ENCODE measurements at places on chromosomes 5 and 9.
A peak's percentile ranks its signal among the peaks of the same experiment; 100 is the strongest.

GRCh38 chr5:164597293-164597900 is 1092.0 kb downstream of the MAT2B start:
- DNase-seq = no peak

DNA sequence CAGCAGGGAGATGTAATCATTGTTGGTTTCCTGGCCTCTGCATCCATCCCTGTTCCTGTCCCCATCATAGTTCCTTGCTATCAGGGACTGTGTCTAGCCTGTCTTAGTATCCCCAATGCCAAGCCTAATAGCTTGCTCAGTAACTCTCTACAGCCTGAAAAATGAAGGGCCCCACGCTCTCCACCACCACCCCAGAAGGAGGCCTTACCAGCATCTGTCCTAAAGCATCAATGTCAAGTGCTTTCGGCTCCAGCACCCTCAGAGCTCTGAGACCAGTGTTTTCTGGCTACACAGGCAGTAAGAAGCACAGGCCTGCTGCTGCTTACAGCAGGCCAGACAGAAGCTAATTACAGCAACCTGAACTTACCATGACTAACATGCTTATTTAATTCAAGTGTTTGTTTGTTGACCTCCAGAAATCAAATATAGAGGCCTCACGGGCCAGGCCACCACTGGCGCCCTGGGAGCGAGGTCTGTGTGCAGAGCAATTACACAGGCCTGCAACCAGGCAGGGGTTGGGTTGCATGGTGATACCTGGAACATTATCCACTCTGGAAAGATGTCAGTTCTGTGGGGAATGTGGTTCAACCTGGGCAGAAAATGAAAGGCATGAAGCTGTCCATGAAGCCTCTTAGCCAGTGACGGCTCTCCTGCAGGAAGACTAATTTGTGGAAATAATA is 124.3 kb downstream of the SLC1A3 start:
- no peak for DNase-seq

DNA sequence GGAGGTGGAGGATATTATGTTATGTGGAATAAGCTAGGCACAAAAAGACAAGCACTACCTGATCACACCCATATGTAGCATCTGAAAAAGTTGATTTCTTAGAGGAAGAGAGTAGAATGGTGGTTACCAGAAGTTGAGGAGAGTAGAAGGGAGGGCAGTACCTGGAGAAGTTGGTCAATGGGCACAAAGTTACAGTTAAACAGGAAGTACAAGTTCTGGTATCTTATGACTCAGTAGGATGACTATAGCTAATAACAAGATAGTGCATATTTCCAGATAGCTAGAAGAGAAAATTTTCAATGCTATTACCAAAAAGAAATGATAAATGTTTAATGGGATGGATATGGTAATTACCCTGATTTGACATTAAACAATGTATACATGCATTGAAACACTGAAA is 686.7 kb downstream of the ISL1 start:
- DNase-seq = no peak

DNA sequence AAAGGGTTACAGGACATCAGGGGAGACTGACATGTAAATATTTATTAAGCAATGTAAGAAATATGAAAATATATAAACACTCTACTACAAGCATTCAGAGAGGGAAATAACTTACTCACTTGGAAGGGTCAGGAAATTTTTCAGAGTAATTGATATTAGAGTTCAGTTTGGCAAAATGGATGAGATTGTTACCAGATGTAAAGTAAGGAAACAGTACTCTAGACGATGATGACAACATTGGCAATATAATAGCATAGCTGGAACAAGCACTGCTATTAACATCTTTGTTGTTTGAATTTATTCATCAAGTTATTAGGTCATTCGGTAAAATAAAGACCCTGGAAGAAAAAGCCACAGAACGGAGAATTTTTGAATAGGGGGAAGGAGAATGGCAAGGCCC is 49.1 kb downstream of the GNA14 start:
- DNase-seq = no peak

GRCh38 chr9:38415856-38416255 is 8.4 kb downstream of the IGFBPL1 start:
- no peak for DNase-seq

DNA sequence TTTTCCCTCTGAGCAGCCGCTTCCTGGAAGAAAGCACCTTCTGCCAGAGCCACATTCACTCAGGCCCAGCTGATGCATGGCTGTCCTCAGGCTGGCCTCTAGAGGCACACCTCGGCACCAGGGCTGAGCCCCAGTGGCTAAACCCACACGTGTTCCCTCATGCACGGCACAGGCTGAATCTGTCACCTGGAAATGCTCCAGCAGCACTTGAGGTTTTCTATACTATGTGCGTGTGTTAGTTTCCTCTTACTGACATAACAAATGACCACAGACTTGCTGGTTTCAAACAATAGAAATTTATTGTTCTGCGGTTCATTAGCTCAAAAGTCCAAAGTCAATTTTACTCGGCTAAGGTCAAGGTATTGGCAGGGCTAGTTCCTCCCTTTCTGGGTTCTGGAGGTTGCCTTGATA is 141.4 kb downstream of the LRRC70 start:
- no peak for DNase-seq

DNA sequence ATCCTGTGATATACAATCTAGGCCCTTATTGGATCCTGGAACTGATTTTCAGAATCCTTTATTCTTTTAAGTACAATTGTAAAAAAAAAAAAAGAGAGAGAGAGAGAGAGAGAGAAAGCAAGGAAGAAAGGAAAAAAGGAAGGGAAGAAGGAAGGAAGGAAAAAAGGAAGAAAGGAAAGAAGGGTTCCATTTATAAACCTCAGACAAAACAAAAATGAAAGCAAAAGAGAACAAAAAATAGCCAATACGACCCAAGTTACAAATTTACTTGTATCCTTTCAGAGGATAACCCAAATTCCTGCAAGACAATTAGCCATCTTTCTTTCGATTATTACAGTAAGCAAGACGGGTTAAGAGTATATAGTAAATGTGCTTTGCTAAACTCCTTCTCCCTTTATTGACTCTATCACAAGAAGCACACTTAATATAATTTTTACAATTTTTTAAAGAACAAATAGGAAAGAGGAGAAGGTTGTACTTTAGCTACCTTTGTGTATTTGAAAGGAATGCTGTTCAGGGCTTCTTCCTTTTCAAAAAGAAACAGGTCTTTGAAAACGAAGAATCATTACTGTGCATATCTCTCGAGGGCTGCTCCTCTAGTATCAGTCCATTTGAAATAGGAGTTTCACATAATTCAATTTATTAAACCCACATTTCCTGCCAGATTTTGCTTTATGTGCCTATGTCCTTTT is 543.3 kb downstream of the RAB3C start:
- no peak for DNase-seq

DNA sequence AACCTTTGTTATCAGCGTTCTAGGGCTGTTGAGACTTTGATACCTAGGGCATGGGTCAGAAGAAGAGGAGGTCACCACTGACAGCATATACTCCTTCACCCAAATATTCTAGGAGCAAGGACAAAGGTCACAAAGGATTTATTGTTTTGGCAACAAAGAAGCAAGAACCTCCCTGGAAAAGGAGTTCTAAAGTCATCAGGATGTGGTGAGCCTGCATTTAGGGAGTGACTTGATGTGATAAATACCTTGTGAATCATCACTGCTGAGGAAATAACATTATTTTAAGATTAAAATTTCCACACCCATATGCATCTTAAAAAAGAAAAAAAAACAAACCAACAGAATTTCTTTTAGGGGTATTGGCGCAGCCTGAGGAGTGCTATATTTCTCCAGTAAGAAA is 13.9 kb downstream of the IFNA1 start:
- no peak for DNase-seq

- DNase-seq = no peak
Measured at GRCh38 chr9:136079916-136080246, 15.2 kb downstream of the NACC2 start.

DNA sequence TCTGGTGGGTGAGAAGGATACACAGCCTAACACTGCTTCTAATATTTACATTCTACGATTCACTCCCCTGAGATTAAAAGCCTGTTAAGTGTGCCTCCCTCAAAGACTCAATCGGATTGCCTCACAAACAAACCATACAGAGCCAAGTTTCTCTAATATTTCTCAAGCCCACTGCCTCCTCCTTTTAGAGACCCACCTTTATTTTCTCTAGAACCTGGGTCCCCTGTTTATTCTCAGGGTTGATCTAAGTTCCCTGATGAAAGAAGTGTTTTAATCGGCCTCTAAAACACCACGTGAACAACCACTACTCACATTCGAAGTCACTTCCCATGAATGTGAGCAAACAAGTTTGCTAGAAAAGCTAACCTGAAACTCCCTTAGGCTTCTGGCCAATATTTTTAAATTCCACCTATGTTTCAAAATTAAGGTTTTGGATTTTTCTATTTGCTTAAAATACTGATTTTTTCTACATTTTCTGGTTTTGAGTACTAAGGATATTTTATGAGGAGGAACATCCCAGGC is 76.5 kb downstream of the GLIS3 start:
- DNase-seq = no peak

DNA sequence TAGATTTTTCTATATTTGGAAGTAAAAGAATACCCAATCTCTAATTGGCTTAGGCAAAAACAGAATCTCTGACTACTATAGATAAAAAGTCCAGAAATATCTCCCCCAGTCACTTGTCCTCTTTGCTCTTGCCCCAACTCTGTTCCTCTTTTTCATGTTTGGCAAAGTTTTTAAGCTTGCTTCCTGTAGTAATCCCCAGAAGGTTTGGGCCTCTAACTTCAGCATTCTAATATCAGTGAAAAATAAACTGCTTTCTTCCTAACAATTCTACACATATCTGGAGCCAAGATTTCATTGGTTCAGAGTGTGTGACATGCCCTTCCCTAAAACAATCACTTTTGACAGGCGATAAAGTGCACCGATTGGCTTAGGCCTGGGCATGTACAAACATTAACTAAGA is 1680.3 kb downstream of the MAT2B start:
- DNase-seq = no peak

- no peak for DNase-seq
Measured at GRCh38 chr5:98775246-98776065, 2.0 kb downstream of the RGMB start.

DNA sequence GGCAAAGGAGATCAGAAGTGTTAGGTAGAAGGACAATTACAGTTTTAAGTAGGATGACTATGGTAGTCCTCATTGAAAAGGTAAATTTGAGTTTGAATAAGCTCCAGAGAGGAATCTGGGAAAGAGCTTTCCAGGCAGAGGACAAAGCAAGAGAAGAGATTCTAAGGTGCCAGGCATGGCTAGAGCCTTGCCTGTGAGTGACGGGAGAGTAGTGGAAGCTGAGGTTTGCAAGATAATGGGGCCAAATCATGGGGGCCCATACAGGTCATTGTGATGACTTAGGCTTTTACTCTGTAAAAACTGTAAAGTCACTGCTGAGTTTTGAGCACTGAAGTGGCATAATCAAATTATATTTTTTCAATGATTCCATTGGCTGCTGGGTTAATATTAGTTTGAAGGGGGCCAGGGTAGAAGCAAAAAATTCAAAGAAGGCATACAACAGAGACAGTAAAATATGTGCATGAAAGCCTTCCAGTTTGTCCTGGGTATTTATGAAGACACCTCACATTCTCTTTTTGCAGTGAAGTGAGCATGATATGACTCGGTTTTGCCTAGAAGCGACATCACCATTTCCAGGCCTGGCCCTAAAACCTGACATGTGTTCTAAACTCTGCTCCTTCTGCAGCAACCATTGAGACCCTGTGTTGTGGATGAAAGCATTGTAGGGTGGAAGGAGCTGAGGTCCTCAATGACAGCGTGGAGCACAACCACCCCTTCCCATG is 279.8 kb upstream of the TNC start:
- DNase-seq = no peak

- DNase-seq = no peak
Measured at GRCh38 chr5:36630201-36631145, 24.1 kb downstream of the SLC1A3 start.

DNA sequence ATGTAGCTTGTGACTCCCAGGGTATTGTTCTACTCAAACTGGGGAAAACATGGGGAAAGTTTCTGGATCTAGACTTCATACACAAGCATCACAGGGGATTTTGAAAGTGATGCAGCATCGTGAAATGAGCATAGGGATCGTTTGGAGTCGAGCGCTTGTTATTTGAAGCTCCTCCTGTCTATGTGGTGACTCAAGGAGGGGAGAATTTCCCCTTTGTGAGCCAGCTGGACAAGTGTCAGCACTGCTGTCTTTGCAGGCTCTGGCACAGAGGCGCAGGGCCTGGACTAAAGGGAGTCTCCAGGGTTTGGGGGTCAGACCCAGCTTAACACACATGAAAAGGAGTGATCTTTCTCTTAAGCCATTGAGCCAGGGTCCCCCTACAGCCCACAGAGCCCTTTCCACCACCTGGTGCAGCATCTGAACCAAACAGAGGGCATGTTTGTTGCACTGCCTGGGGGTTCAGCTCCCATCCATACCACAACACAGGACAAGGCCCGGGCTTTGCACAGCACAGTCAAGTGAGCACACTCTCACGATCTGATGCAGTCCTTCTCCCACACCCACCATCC is 51.0 kb downstream of the IRF1 start:
- DNase-seq = peak; percentile 88

DNA sequence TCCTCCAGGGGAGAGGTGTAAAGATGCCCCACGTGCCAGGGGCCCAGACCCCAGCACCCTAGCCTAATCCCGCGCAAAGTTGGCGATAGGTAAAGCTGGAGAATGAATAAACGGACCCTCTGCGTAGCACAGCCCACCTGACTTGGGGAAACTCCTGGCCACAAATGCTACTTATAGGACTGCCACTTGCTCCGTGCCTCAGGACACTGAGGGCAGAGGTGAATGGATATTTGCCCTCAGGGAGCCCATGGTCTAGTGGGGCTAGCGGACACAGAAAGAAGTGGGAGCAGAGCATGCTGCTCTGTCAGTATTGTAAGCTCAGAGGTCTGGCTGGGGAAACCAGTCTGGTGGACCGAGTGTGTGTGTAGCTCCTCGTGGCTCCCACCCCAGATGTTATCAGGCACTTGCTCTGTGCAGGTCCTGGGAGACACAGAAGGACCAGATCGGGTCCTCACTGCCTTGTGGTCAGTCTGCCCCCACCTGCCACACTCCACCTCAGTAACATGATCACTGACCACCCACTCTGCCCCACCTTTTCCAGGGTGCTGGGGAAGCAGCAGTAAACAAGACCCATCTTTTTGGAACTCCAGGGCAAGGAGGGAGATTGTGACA is 841 bp downstream of the GRK6 start:
- DNase-seq = no peak

DNA sequence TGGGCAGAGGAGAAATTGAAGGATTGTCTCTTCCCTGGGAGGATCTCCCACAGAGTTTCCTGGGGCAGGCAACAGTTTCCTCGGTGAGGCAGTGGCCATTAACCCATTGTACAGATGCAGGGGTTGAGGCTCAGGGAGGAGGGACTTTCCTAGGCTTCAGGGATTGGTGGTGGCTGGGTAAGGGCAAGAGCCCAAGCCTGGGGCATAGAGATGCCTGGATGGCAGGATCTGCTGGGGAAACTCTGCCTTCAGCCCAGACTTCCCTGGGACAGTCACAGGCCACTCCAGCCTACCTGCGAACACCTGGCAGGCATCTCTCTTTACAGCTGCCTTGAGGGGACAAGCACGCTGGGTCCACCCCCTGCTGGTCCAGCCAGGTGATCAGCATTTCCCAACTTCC is 3.6 kb upstream of the CSF2 start:
- DNase-seq = no peak

- DNase-seq = no peak
Measured at GRCh38 chr5:171520300-171521174, 101.1 kb downstream of the FGF18 start.

- no peak for DNase-seq
Measured at GRCh38 chr9:127255692-127256091, 8.9 kb upstream of the GARNL3 start.

- no peak for DNase-seq
Measured at GRCh38 chr5:150143350-150144245, 12.0 kb downstream of the PDGFRB start.

Measured in AG04449 (cell line).